NCI-H345 (cell line): ENCODE measurements at places on chromosomes 11 and 22.

GRCh38 chr11:105986554-105986953 lies 35.5 kb downstream of the MSANTD4 start:
- DNase-seq = no peak

DNA sequence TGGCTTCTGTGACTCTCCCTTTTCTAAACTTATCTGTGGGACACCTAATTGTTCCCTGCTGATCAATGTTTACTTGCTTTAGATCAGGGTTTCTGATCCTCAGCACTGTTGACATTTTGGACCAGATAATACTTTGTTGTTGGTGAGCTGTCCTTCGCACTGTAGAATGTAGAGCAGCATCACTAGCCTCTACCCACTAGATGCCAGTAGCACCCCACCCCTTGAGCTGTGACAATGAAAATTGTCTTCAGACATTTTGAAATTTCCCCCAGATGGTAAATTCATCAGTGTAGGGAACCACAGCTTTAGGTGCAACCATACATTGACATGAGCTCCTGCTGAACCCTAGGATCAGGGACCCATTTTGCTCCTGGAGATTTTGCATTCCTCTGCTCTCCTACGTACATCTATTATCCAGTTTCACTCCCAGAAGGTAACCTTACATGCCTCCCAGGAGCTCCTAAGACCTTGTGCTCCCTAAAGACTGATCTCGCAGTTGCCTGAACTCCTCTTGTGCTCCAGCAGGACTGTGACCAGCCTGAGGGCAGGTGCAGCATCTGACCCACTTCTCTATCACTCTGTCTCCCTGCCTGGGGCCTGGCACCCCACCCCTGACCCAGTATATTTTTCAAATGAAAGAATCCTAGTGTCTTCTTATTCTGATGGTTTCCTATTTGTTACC lies 107.8 kb downstream of the FAR1 start:
- DNase-seq = peak; percentile 14

DNA sequence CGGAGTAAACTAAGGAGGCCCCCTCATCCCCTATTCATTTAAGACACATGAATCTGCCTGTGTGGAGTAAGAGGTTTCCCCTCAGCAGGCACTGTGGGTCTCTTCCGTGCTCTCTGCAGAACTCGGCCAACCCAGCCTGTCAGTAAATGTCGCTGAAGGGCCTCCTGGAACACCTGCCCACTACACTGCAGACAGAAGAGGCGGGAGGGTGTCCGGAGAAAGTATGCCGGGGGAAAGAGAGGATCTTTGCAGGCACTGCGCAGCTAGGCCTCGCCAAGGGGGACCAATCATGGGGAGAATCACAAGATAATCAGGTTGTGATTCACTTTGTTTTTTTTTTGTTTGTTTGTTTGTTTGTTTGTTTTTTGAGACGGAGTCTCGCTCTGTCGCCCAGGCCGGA lies 110.8 kb downstream of the MORC2 start:
- no peak for DNase-seq

- DNase-seq = peak; percentile 32
These were observed 27.8 kb upstream of the PPARA start for GRCh38 chr22:46122511-46122971.

DNA sequence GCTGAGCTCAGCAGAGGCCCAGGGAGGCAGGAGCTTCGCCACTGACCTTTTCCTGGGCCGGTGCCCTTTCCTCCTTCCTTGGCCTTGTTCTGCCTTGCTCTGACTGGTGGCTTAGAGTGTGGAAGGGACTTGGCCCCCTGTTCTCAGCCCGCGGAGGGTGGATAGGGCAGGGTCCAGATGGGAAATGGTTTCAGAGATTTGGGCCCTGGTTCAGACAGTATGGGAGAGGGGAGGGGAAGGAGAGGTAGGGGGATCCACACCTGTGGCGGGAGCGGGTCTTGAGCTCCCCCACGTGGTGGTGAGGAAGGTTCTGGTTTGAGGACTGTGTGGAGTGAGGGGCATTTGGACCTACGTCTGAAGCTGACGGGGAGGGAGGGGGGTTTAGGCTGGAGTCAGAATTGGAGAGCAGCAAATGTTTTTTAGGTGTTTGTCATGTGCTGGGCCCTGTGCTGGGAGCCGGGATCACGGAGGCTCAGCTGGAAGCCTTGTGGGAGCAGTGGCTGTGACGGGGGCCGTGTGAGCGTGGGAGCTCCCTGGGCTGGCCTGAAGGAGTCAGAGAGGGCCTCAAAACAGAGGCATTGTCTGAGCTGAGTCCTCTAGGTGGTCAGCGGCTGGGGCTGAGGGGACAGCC lies 27.2 kb downstream of the SHANK3 start:
- DNase-seq = no peak

DNA sequence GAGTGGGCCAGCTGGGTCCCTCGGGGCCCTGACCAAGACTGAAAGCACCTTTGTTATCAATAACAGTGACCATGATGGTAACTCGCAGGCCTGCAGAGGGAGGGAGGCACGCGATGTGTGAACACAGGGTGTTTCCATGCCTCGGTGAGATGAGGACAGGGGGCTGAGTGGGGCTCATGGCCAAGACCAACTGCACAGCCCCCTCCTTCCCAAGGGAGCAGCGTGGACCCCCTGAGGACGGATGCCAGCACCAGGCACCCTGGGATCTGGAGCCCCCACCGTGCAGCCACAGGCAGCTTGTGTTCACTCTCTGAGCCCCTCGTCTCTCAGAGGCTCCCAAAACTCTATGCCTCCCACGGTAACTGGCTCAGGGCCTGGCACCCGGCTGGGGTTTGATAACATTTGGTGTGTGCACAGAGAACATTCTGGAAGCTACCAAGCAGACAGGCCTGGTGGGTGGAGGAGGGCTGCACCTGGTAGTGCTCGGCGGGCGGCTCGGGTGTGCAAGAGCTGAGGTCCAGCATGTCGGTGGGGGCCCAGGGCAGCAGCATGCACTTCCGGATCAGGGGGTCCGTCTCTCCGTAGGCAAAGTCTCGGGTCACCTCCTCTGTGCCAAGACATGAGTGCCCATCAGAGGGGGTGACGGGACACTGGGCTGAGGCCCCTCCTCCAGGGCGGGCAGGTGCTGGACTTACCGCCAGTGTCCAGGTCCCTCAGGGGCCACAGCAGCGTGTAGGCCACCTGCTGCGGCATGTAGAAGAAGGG lies 7.6 kb downstream of the TTLL12 start:
- no peak for DNase-seq

DNA sequence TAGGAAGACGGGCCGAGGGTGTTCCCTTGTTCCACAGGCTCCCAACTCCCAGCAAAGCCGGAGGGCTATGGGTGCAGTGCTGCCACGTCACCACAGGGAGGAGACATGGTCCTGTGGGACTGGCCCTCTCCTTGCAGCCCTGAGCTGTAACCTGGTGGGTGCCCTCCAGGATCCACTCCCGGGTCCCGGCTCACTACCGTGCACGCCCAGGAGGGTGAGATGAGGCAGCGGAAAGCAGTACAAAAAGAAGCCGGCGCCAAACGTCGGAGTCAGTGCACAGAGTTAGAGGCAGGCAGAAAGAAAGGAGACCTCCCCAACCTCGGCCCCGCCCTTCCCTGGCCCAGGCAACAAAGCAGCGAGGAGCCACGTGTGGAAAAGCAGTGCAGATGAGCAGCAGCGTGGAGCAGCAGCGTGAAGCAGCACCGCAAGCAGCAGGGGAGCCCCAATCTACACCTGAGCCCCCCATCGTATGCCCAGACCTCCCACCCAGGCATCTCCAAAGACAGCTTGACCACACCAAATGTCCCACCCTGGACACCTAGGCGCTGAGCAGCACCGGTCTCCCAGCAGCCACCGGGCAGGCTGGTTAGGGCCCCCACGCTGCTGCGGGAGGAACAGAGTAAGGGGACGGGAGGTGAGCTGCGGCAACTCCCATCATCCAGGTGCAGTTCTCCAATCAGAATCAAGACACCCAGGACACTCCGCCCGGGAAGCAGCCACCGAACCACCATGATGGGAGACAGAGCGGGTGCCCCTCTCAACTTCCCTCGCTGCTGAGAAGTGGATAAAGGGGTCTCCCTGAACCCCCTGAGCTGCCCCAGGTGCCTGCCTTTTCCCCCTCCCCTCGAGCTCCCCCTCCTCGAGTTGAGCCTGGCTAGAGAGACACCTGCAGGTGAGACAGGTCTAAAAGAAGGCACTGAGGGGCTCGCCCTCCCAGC lies 28.8 kb downstream of the IGSF9B start:
- peak; percentile 87 for DNase-seq

GRCh38 chr22:42699281-42699975 lies 21.2 kb downstream of the A4GALT start:
- DNase-seq = no peak

DNA sequence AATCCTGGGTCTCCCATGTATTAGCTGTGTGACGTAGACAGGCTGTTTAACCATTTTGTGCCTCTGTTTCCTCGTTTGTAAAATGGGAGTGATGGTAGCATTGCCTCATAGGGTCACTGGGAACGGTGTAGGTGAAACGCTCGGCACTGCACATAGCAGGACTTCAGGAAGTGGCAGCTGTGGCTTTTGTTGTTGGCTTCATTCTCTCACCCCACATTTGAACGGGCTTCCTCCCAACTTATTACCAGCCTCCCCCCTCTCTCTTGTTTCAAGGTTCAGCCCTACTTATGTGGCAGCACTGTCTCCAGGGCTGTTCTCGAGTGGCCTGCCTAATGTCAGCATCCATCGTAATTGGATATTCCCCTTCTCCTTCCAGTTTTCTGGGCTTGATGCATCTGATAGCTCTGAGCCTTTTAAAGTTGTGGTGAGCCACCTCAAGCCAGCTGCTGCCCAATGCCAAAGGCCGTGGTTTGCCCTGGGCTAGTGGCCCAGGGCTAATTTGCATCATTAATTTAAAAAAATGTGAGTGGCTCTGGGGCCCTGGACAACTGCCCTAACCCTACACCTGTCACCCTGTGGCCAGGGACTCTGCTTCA lies 217.8 kb upstream of the TBCEL start:
- DNase-seq = no peak

DNA sequence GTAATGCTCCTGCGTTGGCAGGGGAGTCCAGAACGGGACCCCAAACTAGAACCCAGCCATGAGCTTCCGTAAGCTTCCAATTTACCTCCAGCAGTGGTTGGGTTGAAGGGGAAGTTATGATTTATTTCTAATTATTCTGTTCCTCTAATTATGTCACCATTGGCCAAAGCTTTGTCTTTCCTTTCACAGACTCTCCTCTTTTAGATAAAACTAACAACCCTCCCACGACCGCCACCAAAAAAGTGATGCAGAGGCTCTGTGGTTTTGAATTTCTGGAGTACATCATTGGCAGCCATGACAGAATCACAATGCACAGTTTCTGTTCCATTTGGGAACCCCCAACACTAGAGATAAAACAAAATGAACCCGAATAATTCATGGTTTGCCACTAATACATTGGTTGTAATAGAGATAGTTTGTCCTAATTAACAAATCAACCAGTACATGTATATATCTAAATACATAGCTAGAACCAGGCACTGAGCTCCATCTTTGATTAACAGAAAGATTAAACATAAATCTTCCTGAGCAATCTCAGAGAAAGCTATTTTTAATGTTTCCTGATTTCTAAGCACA lies 64.3 kb downstream of the ETS1 start:
- no peak for DNase-seq

- DNase-seq = peak; percentile 45
These were observed 62.2 kb upstream of the ADA2 start for GRCh38 chr22:17281440-17281841.

DNA sequence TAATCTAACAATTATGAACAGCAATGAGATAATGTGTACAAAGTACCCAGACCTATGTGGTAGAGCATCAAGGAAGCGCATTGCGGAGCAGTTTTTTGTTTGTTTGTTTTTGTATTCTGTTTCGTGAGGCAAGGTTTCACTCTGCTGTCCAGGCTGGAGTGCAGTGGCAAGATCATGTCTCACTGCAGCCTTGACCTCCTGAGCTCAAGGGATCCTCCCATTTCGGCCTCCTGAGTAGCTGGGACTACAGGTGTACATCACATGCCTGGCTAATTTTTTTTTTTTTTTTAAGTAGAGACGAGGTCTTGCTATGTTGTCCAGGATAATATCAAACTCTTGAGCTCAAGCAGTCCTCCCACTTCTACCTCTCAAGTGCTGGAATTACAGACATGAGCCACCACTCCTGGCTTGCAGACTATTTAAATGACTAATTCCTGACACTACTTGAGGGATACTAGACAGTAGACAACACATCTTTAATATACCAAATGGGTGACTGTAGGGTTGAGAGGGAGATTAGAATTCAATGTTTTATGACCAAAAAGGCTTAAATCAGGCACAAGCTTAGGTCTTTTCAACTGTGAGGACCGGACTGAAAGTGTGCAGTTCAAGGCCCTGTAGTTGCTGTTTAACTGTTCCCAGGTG lies 12.7 kb downstream of the OR51B4 start:
- DNase-seq = no peak

- DNase-seq = no peak
These were observed 3.3 kb downstream of the CD81 start for GRCh38 chr11:2380396-2380795.

DNA sequence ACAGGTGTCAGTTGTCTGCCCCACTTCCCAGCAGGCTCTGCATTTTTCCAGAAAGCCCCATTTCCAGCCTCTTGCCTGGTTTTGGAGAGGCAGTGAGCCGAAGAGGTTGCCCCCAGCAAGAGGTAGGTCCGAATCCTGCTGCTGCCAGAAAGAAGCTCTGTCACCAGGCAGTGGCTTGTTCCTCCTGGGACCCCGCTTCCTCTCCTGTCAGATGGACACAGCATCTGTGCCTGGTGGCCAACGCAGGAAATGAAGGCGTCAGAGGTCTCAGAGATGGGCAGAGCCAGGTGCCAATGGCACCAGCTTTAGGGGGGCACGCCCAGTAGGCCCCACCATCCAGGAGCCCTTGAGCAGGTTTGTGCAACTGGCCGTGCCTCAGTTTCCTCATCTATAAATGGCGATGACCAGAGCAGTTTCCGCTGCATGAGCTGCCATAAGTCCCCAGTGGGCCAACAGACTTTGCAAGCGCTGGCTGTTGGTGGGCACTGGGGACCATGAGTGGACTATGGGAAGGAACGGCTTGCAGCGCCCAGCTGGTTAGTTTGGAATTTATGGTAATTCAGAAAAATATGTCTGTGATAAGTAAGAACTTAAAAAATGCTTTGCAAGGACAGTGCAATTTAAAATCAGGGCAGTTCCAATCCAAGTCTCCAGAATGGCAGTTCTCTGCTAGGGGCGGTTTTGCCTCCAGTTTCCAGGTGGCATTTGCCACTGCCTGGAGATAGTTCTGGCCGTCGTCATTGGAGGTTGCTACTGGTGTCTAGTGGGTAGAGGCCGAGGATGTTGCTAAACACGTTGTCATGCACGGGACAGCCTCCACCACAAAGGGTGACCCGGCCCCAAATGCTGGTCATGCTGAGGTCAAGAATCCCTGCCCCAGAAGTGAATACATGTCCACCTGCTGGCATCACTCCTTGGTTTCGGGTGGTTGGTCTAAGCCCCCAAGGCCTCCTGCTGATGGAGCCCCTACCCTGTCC lies 2.3 kb upstream of the OSBPL5 start:
- DNase-seq = no peak
